ENCODE measurements at places on chromosomes 4 and X.

DNA sequence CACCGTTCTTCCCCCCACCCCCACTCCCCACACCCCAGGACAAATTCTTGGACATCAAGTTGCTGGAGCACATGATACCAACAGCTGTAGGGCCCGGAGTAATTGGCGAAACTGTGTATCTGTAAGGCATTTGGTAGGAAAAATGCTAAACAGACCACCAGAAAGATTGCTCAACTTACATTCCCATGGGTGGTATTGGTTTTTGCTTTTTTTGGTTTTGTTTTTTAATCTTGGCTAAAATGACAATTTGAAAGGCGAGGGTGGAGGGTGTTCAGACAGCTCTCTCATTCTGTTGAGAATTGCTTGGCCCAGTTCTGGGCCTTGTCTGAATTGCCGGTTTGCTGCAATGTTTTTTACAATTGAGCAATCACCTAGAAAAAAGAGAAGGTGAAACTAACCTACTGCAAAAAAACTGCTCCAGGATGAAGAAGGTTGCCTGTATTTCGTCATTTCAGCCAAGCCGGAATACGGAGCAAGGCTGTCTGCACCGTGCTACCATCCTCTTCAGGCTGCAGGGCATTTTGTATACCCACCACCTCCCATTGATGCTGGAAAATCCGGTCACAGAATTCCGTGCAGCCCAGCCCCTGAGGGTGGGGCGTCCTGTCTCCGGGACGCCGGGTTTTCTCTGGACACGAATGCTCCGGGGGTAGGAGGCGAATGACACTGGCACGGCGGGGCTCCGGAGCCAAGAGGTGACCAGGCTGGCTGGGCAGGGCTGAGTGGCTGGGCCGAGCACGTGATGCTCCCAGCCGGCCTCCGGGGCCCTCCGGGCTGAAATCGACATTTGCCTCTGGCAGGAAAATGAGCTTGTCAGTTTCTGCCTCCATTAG is at the start of gene CLCN4:
TSS of gene CLCN4 (plus strand) at position 777 of the 833 bp plus-strand sequence. CDS start 28,058 bp downstream, outside the sequence.
- no peak for DNase-seq

DNA sequence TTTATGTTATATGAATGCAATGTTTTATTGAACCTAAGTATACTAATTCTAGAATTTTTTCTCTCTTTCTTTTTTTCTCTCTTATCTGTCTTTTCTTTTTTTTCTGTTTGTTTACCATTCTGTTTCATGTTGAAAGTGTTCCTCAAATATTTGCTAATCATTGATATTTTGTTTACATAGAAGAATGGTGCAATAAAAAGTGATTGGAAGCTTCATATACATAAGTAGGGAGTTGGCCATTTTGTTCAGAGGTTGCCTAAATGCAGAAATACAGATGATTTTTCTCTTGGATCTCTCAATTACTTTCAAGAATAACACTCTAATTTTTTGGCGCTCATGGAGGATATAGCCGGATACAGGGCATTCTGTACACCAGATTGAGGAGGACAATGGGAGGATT is 5.7 kb upstream of the SERTM2 start:
- no peak for DNase-seq

DNA sequence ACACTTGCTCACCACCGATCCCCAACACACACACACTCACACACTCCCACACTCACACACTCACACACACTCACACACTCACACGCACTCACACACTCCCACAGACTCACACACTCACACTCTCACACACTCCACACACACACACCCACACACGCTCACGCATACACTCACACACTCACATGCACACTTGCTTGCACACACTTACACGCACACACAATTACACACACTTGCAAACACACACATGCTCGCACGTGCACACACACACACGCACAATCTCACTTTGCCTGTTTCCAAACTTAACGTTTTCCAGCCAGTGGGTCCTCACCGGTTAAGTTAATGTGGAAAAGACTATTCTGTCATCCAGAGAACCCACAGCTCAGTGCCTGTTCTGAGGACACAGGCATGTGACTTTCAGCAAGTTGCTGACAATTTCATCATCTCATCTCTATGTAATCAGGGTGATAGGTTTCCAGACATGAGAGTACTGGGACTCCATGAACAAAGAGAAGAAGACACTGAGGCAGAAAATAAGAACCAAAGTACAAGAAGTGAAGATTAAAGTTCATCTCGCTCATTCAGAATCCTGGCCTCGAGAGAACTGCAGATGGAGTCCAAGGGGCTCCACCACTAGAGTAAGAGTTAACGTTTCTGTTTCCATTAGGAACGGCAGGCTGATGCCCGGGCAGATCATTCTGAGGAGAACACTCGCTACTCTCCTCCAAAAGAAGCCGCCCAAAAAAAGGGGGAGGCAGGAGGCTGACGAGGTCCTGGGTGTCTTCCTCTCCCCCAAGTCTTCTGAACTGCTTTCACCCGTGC is 153.2 kb upstream of the FRG1 start:
- no peak for DNase-seq

- DNase-seq = no peak
These were observed 23.0 kb upstream of the UGT2B4 start for GRCh38 chr4:69518538-69519198.

DNA sequence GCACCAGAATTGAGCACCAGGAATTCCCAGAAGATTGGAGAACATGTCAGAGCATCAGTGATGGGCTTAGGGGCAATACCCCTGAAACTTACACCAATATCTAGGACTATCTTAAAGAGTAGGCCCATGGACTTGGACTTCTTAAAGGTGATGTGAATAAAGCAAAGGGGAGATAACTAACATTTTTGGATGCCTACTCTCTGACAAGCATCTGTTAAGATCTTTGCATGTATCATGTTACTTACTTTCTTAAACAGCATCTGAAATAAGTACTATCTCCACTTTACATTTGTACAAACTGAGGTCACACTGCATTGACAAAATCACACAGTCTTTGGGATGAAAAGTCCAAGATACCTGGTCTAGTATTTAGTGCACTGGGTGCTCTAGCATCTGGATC is 258.6 kb upstream of the ARSJ start:
- no peak for DNase-seq

DNA sequence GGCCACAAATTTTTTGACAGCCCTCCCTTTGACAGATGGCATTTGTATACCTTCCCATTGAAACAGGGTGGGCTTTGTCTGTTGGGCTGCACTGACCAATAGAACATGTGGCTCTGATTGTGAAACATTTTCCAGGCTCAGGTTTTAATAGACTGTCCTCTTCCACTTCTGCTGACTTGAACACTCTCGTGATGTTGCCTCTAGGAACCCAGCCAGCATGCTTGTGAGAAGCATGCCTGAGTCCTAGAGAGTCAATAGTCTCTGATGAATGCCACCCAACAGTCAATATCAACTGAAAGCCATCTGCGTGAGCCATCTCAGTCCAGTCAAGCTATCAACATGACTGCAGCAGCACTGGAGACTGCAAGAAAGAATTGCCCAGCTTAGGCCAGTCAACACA is 290.0 kb downstream of the SLC7A11 start:
- DNase-seq = no peak

GRCh38 chr4:130008461-130008860 is 912.5 kb downstream of the C4orf33 start:
- DNase-seq = no peak

GRCh38 chr4:22688236-22688635 is 4.5 kb upstream of the GBA3 start:
- no peak for DNase-seq

- no peak for DNase-seq
These were observed 302.3 kb downstream of the DCHS2 start for GRCh38 chr4:154189346-154189745.

DNA sequence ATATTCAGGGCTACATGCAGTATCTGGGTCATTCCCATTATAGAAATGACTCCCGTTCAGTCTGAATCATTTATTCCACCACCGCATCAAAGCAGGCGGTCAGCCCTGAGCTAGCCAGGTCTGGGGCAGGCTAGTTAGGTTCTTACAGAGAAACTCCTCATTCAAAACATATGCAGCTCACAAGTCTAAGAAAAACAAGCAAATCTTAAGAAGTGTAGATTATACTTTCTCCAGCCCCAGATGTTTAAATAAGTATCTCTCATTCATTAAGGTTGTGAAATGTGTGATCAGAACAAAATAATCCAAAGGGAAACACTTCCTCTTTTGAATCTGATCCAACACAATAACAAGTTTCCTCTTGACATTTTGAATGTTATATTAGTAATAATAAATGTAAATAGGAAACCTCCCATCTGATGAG is 441.9 kb downstream of the INPP4B start:
- DNase-seq = no peak

DNA sequence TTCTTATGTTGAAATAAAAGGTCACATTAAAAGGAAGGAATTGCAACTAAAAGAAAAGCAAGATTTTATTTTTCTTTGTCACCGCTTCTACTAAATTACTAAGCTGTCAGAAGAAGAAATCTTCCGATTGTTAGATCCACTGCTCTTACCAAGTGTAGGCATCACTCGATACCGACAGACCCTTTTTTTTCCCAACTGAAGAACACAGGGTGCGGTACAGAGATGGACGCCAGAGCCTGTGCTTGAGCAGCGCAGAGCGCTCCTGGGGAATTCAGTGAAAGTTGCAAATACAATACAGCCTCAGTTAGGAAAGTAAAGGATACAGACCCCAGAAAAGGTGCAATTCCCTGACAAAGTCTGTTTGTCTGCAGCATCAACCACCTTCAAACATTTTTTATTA is 94.9 kb upstream of the WDR17 start:
- DNase-seq = no peak

DNA sequence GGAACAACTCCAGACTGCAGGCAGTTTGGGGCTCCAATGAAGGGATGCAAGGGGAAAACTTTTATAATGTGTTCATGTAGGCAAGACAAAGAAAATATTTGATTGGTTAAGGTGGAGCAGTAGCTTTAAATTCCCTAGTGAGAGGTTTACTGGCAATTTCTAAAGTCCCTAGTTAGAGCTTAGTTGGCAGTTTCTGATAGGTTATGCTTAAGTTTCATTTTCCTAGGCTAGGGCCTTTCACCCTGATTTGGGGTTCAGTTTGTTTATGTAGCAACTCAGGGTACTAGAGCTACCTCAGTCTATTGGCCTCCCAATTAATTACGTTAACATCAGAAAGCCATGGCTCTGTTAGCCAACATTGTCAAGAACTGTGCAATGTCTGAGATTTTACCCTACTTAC is 14.6 kb downstream of the BBS12 start:
- no peak for DNase-seq

- DNase-seq = no peak
These were observed 222.1 kb downstream of the PCDH18 start for GRCh38 chr4:137310166-137310565.

DNA sequence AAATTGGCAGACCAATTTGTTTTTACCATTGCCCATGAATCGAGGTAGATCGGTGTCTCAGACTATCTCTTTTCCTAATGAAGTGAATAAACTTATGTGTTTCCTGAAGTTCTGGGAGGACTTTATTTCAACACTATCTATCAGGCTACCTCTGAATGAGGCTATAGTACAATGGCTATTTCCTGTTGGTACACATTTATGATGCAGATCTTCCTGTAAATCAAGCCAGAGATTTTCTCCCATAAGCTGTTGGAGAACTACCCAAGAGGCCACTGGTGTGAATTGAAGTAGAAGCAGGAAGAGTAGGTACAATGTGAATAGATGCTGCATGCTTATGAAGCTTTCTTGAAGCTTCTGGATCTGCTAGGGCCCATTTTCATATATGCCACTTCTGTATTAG is 16.0 kb downstream of the TXK start:
- DNase-seq = no peak

GRCh38 chrX:132615391-132616131 is 126.7 kb upstream of the MBNL3 start:
- peak; percentile 18 for DNase-seq

DNA sequence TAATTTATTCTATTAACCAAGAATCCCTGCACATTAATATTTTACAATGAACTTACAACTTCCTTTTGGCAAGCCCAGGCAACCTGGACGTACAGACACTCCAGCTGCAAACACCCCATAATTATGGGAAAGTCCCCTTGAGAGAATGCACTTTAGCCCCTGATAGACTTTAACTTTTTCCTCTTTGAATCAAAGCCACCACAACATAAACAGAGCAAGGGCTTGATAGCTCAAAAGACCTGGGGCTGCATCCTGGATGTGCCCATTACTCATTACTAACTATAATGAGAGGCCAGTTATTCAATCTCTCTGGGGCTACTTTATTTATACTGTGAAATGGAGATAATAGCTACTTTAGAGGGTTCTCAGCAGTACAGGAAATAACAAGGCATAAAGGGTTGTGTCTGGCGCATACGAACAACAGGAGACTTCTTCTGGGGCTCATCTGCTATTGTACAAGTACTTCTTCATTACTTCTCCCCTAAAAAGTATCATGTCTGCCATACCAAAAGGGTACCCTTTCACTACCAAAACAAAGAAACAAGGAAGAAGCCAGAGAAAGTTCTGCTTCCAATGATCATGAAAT is 54.9 kb downstream of the CASK start:
- DNase-seq = no peak

DNA sequence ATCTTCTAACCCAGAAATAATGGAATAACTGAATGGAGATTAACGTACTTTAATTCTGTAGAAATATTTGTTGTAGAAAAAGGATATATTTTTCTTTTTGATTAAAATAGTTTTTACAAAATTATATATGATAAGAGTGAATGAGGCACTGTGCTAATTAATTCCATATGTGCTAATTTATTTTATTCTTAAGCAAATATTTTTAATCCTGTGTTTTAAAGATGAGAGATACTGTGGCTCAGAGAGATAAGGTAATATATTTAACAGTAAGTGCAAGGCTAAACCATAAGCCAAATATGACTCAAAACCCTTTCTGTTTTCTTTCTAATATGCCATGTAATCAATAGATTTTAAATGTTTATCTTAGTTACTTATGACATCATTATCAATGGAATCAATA is 88.2 kb downstream of the EMCN start:
- DNase-seq = no peak

- DNase-seq = no peak
These were observed 289.8 kb downstream of the ADGRL3 start for GRCh38 chr4:61489927-61490326.

DNA sequence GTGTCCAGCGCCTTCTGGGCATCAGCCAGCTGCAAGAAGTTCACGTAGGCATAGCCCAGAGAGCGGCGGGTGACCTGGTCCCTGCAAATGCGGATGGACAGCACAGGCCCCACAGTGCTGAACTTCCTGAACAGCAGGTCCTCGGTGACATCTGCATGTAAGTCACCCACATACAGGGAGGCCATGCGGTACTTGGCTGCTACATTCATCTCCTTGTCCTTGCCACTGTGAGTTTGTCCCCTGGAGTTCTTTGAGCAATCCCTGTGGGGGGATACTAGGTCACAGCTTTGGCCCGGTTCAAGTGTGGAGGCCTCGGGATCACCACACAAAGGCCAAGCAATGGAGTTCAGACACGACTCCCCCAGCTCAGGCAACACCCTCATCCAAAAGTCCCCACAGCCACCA is 776 bp downstream of the PABPC4L start:
- DNase-seq = no peak

GRCh38 chr4:120850018-120850599 is 72.4 kb downstream of the PRDM5 start:
- DNase-seq = no peak

- DNase-seq = no peak
These were observed 94.7 kb upstream of the DIPK2B start for GRCh38 chrX:45295259-45295986.

- peak; percentile 74 for DNase-seq
These were observed 21.8 kb upstream of the JADE1 start for GRCh38 chr4:128787509-128788311.

GRCh38 chrX:29935455-29935854 is 279.9 kb upstream of the MAGEB2 start:
- DNase-seq = no peak

GRCh38 chr4:577499-578450 is 1.7 kb upstream of the TMEM271 start:
- no peak for DNase-seq

GRCh38 chrX:154459832-154460231 is 1.8 kb downstream of the PLXNA3 start:
- DNase-seq = no peak
